Stimulated activated naive CD8-positive, alpha-beta T cell treated with anti-CD3 and anti-CD28 coated beads, Interleukin-15, Interleukin-2, amounts not matched to agents 100 U/mL and 50 U/mL, for 24 hours (primary cell): ENCODE measurements at places on chromosomes 1 and 21.

DNA sequence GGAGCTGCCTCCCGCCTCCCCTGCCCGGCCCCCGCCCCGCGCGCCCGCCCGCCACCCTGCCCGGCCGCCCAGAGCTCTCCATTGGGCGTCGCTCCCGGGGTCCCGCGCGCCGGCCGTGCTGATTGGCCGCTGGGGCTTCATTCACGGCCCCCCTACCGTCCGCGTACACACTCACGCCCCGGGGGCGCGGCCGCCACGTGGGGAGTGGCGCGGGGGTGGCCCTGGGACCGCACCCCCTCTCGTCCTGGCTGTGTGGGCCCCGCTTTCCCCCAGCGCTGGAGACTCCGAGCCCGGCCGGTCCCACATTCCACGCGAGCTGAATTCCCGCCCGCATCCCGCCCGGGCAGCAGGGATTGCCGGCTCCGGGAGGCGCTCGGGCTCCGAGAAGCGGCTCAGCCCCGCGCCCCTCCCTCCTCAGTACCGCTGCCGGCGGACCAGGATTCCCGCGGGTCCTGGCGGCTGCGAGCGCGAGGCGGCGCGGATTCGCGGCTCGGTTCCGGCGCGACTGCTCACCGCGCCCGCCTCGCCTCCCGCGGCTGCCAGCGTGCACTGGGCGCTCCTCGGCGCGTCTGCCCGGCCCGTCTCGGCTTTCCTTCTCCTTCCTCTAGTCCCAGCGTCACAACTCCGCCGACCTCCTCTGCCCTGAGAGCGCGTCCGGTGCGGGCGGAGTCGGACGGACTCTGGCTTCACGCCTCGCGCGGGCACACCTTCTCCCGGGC, 450 bp upstream of the POU3F1 start:
- peak; percentile 85 for DNase-seq

- no peak for DNase-seq
These were observed 697.2 kb downstream of the USP25 start for GRCh38 chr21:16426936-16427335.

- no peak for DNase-seq
These were observed 29.2 kb upstream of the KIF1B start for GRCh38 chr1:10181154-10181553.

GRCh38 chr1:35029761-35030160, 2.0 kb downstream of the ZMYM6 start:
- no peak for DNase-seq

DNA sequence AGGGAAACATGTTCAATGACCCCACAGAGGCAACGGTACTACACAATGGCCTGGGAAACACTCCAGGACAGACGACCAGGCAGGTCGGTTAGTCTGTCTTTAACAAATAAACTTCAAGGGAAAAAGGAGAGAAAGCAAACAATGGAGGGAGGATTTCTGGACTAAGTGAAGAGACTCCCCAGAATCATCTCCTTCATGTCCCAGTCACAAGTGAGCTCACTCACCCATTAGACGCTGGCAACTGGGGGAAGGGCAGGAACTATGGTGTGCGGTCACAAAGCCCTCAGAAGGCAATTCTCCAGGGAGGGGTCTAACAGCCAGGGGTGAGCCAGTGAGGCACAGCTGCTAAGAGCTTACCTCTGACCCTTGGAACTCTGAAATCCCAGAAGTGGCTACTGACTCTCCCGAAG, 55.7 kb upstream of the NADK start:
- no peak for DNase-seq

- peak; percentile 20 for DNase-seq
These were observed 292.7 kb downstream of the TPR start for GRCh38 chr1:186082235-186082937.

GRCh38 chr1:81703391-81703755, 97.4 kb upstream of the ADGRL2 start:
- DNase-seq: no peak

DNA sequence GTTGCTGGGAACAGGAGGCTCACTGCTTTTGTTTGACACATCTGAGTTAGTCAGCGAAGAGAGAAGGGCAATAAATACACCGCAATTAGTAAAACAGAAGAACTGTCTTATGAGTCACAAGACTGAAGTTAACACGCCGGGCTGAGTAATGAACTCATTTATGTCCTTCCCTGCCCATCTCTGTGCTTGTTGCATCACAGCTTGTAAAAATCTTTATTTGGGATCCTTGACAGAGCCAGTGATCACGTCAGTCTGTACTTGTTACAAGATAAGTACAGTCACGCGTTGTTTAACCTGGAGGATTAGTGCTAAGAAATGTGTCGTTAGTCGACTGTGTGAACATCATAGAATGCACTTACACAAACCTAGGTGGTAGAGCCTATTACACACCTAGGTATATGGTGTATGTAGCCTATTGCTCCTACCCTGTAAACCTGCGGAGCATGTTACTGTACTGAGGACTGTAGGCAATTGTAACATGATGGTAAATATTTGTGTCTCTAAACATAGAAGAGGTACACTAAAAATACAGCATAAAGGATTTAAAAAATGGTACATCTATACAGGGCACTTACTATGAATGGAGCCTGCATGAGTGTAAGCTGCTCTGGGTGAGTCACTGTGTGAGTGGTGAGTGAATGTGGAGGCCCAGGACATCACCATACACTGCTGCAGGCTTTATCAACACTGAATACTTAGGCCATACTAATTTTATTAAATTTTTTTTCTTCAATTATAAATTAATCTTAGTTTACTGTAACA, 272.2 kb downstream of the TNR start:
- no peak for DNase-seq

DNA sequence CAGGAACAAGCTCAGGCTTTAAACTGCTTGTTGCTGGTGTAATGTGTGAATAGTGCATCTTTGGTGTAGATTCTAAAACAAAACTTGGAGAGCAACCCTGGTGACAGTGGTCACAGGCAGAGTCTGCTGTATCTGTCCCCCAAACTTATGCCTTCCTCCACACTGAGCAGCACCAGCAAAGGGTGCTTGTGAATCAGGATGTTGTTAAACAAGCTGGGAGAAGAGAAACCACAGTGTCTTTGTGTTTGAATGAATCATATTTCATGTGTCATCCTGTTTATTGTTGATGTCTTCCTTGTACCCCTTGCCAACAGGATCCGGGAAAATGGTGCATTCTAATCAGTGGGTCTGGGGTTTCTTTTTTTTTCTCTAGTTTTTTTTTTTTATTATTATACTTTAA, 91.9 kb upstream of the COG2 start:
- DNase-seq: no peak

- no peak for DNase-seq
These were observed 31.2 kb upstream of the MAP1LC3C start for GRCh38 chr1:242030071-242030470.

DNA sequence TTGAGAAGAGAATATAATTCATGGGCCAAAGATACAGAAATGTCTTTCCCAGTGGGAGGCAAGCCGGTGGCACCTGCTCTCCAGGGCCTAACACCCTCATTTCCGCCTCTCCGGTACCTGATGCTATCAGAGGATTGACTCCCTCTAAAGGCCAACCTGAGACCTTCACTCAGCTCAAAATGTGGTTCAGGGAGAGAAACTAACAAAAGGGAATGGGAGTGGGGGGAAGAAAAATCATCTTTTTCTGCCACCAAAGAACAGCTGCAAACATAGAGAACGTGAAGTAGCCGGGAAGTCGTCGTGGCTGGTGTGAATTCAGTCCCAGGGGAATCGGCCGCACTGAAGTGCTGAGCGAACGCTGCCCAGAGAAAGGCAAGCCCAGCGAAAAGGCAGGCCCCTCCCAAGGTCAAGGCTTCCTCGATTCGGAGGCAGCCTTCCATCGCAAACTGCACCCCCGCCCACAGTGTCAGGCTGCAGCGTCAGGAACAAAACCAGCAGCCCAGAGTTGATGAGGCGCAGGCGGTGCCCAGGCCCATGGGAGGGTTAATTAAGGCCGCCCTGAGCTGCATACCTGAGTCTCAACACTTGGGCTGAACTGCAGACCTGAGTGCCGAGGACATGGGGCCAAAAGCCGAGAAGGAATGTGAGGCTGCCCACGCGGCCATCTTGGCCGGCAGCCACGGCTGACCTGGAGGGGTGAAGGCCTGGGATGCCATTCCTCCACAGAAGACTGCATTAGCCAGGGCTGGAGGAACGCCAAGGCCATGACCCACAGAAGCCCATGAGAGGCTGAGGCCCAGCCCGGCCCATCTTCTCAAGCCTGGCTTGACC, 160.2 kb downstream of the PSMG1 start:
- no peak for DNase-seq

- DNase-seq: no peak
These were observed 114.7 kb downstream of the TNR start for GRCh38 chr1:175628548-175629317.

GRCh38 chr1:39301606-39302005, 97.1 kb downstream of the MACF1 start:
- no peak for DNase-seq
